ENCODE measurements at places on chromosomes 7 and 10.

- DNase-seq: no peak
Measured at GRCh38 chr7:6262221-6262620, 10.2 kb downstream of the CYTH3 start.

GRCh38 chr7:88132725-88133124 is 87.1 kb downstream of the SRI start:
- no peak for DNase-seq

DNA sequence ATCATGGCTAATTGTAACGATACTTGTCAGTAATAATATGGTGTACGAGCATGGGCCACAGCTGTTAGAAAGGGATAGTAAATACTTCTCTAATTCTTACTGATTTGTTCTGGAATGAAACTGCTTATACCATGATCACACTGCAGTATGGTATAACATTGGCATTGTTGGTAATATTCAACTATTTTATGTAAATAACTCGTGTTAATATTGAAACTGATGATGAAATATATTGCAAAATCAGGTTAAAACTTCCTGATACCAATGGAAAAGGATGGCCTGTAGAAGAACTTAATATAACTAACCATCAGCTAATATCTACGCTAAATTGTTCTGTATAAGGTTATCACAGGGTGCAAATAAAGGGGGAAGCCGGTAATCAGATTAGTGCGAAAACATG is 10.3 kb downstream of the OR2A14 start:
- DNase-seq: no peak

DNA sequence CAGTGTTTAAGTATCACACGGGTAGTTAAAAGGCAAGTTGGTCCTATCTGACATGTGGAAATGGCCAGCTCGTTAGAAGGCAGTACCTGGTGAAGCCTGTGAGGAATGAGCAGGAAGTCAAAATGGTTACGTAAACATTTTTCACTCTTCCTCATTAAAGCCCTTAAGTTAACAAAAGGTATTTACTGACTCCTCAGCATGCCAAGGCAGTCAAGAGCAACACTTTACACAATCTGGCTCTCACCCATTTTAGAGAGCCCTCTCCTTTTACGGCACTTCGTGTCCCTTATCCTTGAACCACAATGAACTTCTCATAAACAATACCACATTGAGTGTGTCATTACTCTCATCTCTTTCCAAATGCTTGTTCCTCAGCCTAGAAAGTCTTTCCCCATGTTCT is 11.0 kb upstream of the RSBN1L start:
- peak; percentile 14 for DNase-seq

DNA sequence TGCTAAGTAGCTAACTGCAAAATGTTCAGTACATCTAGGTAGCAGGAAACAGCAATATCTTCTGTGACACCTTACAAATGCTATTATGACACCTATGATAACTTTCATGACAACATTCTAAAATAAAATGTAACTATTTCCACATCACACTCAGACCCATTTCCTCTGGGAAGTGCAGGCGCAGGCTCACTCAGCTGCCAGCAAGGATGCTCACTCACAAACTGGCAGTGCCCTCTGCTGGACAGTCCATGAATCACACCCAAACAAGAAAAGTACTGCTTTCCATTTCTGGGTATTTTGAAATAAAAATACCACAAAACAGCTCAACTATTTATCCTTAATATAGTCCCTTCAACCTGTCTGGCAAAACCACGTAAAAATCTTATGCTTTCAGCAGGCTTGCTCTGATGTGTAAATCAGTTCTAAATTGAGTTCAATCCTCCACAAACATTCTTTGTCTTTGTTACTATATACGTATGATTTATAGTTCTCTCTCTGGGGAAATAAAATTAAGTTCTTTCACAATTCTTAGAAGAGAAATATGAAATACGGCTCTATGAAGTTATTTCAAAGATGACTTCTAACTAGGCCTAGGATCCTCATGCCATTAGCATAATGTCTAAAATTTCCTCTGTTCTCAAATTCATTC is 176.6 kb downstream of the PARD3 start:
- DNase-seq: peak; percentile 34

DNA sequence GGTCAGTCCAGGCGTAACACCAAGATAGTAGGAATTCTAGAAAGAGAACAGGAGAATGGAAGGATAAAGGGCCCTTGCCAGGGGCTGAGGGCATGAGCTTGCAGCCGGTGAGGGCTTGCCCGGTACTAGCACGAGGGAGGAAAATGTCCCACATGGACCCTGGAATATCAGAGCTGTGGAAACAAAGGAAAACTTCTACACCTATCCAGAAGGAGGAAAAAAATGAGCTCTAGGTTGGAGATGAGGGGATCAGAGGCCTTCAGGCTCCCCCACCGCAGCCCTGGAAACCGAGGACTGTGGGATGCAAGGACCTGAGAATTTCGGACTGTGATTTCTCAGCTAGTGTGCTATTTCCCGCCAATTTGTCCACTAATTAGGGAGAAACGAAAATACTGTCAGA is 22.1 kb downstream of the RAMP3 start:
- no peak for DNase-seq

- no peak for DNase-seq
Measured at GRCh38 chr10:37754538-37755323, 102.7 kb downstream of the ZNF248 start.

GRCh38 chr7:50731703-50732582 is 50.8 kb downstream of the GRB10 start:
- DNase-seq: no peak
